ENCODE measurements at places on chromosomes 6 and 20.
A peak's percentile ranks its signal among the peaks of the same experiment; 100 is the strongest.

DNA sequence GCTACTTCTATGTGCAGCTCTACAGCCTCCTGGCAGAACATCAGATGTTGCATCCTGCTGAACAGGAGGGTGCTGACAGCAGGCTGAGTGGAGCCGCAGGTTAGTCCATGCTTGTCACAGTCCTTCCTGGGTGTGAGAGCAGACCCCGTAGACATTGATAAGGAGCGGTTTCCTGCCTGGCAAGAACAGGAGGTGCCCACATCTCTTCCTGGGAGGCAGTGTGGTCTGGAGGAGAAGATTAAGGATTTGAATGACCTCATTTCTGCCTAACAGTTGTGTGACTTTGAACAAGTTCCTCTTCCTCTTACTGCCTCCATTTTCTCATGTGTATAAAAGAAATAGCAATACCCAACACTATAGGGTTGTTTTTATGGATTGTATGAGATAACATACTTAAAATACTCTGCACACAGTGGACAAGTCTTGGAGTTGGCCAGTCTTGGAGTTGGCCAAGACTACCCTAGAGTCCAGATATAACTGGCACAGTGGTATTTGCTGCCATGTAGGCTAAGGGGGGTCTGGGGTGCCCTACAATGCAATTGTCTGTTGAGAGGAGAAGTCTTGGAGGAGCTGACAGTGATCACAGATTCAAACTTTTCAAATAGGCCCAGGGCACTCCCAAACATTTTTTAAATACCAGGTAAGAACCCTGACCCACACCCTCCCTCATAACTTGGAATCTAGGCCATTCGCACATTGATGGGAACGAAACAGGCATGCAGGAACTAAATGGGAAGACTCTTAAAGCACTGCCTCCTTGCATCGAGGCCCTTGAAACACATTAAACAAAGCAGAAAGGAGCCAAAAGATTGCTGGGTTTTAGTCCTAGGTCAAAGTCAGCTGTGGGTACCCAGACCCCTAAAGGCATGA, 32.6 kb upstream of the TBC1D7 start:
- peak; percentile 65 for DNase-seq

GRCh38 chr20:1391640-1392442, 1.0 kb downstream of the FKBP1A start:
- peak; percentile 46 for DNase-seq

- DNase-seq, result peak; percentile 67
Measured at GRCh38 chr6:33896391-33897188, 92.8 kb upstream of the MLN start.

GRCh38 chr6:43970068-43970912, 157.0 kb downstream of the MRPL14 start:
- DNase-seq, result no peak

DNA sequence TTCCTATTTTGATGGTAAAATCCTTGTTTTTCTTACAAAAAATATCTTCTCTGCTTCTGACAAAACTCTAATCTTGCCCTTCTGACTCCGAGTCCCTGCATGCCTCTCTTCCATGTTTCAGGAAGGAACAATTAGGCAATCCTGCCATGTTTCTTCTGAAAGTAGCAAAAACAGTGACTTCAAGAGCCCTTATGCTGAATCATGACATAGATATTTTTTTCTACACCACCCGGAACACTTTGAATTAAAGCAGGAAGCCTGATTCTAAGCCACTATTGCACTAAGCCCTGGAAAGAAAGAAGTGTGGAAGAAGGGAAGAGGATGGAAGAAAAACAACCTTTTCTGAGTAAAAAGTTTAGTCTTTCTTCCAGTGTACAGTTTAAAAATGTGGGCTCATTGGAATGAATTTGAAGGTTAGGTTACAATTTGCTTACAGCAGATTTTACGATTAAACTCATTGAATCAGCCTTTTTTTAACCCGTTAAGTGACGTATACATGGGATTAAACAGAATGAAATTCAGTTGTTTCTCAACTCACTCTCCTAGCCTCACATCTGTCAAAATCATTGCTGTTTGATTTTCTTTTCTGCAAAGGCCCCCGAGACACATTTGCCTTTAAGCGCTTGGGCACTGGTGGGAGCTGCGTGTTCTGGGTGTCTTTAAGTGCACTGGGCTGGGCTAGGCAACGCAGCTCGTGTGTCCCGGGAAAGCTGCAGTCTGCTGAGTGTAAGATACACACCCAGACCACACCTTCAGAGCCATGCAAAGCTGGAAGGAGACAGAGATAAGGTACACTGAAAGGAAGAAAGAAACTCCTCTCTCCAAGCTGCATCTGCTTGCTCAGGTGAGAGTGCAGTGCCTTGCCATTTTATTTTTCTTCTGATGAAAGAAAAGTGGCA, 159.4 kb upstream of the CITED2 start:
- DNase-seq, result peak; percentile 83

- DNase-seq, result no peak
Measured at GRCh38 chr6:156617941-156618340, 159.2 kb upstream of the ARID1B start.

DNA sequence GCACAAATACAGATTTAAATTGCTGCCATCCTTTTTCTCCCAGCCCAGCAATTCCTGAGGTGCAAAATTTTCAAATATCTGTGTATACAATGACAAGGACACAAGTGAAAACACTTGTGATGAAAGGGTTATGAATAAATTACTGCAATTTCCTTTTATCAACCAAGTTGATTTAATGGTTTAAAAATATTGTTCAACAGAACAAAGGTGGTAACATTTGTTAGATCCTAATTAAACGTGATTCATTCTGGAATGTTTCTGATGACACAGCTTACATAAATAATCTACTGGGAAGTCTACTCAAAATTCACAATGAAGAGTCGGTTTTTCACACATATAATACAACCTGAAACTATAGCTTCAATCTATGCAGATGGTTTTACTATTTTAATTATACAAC, 17.1 kb downstream of the B4GALT5 start:
- no peak for DNase-seq

GRCh38 chr6:157761331-157761921, 61.6 kb upstream of the SNX9 start:
- no peak for DNase-seq

- no peak for DNase-seq
Measured at GRCh38 chr6:3738381-3739131, 13.0 kb downstream of the PXDC1 start.

DNA sequence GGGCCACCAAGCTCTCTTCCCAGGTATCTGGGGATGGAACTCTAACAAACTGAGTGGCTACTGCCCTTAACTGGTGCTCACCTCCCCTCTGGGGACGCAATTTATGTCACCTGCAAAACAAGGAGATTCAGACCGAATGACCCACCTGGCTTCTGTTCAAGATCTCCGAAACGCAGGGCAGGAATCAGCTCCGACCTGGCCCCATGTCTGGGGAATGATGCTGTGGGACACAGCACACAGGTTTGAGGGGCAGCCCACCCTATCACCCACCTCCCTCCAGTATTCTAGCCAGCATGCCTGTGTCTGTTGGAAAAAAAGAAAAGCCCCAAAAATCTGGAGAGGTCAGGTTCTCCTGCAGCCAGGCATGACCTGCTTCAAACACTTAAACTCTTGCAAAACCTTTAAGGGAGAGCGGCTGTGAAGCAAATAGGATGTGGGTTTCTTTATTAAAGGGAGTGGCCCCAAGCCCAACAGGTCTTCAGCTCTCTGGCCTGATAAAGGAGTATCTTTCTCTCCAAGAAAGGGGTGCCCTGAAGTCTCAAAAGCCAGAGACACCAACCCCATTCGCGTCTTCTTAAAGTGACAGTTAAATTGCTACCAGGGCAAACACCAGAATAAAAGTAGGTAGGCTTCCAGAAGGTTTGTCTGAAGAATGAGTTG, 6.4 kb downstream of the PREX1 start:
- no peak for DNase-seq

- DNase-seq, result no peak
Measured at GRCh38 chr6:169190144-169190584, 63.5 kb downstream of the THBS2 start.

GRCh38 chr20:1438361-1438760, 28.3 kb downstream of the NSFL1C start:
- no peak for DNase-seq

- DNase-seq, result no peak
Measured at GRCh38 chr6:130825772-130826441, 1.3 kb upstream of the SMLR1 start.

GRCh38 chr6:22313796-22314195, 17.0 kb upstream of the PRL start:
- DNase-seq, result no peak

- no peak for DNase-seq
Measured at GRCh38 chr6:23566418-23566817, 559.6 kb upstream of the NRSN1 start.

GRCh38 chr6:149081281-149081680, 236.2 kb upstream of the TAB2 start:
- DNase-seq, result no peak

GRCh38 chr6:133956416-133957049, 3.5 kb downstream of the TBPL1 start:
- DNase-seq, result peak; percentile 40

DNA sequence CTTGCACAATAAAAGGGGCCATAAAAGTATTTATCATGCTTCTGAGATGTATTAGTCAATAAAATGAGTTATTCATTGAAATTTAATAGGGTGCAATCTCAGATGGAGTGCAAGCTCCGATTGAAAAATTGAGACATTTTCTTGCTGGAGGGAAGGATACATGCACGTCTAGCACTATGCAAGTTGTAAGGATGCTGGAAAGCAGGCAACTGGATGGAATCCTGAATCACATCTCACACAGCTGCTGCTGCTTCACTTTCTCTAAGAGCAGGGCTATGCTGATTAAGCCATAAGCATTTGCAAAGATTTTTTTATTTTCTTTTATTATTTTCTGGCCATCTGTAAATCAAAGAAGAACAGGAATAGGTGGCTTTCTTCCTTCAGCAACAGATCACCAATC, 308.8 kb upstream of the EPHA7 start:
- no peak for DNase-seq

DNA sequence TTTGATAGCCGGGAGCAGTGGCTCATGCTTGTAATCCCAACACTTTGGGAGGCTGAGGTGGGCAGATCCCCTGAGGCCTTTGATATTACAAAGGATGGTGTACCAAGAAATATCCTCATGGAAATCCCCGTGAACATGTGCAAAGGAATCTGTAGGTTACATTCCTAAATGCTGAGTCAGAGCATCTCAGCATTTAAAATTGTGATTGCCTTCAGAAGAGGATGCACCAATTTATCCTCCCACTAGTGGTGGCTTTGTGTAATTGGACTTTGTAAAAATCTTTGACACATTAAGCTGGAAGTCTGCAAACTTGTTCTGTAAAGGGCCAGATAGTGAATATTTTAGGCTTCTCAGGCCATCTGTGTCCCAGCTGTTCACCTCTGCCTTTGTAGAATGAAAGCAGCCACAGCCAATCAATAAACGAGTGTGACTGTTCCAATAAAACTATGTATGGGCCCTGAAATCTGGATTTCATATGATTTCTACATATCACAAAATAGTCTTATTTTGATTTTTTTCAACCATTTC, 11.8 kb downstream of the TMEM14B start:
- peak; percentile 61 for DNase-seq

GRCh38 chr20:14550655-14551054, 213.2 kb upstream of the FLRT3 start:
- no peak for DNase-seq

DNA sequence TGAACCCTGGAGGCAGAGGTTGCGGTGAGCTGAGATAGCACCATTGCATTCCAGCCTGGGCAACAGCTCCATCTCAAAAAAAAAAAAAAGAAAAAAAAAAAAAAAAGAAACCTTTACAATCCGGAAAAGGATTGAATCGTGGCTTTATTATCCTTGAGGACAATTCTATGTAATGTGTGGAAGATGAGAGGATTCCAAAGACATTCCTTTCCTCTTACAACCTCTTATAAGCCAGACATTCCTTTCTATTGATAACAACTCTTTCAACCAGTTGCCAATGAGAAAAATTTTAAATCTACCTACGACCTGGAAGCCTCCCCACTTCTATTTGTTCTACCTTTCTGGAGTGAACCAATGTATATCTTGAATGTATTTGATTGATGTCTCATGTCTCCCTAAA, 91.2 kb upstream of the EEF1E1 start:
- DNase-seq, result no peak

GRCh38 chr6:26594730-26595632, 1.8 kb upstream of the ABT1 start:
- peak; percentile 95 for DNase-seq

DNA sequence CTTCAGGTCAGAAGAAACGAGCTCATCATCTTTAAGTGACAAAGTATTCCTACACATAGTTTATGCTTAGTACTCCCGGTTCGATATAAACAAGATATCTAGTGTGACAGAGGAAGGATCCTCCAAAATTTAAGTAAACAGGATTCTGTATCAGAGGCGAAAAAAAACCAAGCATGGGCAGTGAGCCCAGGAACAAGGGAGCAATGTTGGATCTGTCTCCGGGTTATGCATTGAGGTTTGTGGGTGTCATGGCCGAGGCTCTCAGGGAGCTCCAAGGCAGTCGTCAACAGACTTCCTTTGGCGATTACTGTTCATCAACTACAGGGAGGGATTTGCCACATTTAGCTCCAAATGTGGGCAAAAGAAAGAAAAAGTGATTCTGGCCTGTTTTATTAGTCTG, 319.5 kb downstream of the CBLN4 start:
- no peak for DNase-seq

DNA sequence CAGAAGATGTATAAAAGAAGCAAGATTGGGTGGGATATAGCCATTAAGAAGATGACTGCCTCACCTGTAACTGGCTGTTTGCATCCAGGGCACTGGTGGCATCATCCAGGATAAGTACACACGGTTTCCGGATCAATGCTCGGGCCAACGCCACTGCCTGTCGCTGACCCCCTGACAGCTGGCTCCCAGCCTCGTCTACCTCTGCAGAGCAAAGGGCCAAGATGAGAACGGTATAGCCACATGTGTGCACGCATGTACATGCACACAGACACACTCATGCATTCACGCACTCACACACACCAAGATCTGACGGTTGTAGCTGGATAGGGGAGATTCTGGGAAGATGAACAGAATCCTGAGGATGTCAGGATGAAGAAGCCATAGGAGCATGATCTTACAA, 3.2 kb upstream of the PSMB8 start:
- no peak for DNase-seq

DNA sequence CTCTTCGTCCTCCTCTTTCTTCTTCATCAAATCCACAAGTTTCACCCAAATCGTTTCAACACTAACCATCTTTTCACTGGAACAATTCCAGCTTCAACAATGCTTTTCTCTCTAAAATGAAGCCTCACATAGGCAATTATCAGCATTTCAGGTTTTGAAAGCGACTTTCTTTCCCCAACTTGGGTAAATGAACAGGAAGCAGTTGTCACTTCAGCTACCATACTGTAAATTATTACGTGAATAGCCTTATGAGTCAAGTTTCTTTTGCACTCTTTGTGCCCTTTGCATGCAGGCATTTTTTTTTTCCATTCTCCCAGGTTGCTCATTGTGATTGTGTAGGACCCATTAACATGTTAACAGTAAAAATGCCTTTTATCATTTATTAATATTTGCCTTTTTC, 121.7 kb upstream of the BTBD3 start:
- DNase-seq, result no peak
